ENCODE measurements at places on chromosomes 2 and 18.

DNA sequence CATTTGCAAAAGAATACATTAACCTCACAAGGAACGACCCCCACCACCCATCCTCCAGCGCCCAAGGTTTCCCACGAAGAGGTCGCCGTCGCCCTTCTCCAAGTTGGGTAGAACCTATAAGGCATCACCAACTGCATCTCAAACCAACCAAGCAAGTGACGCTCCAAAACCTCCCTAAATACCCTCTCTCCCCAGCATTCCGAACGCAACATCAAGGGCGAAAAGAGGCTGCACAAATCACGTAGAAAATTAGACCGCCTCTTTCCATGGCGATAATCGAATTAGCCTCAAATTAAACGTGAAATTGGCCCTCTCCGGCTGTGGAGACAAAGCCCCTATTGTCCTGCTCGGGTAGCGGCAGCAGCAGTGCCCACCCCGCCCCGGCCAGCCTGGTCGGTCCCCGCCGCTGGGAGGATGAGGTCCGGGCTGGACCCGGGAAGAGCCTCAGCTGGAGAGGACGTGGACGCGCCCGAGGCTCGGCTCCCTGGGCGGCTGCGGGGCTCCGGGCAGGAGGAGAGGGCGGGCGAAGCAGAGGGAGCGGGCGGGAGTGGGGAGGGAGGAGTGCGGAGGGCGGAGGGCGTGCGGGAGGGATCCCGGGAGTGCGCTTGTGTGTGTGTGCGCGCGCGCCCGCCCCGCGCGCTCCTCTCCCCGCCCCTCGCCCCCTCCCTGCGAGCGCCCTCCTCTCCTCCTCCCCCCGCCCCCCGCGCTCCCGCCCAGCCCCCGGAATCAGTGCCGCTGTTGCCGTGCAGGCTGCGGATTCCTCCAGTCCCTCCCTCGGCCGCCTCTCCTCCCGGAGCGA, at the start of gene SPTBN1:
SPTBN1 (plus strand) TSS at position 765 of the 799 bp plus-strand sequence. CDS start 70,092 bp downstream, outside the sequence.
- DNase-seq, result no peak

DNA sequence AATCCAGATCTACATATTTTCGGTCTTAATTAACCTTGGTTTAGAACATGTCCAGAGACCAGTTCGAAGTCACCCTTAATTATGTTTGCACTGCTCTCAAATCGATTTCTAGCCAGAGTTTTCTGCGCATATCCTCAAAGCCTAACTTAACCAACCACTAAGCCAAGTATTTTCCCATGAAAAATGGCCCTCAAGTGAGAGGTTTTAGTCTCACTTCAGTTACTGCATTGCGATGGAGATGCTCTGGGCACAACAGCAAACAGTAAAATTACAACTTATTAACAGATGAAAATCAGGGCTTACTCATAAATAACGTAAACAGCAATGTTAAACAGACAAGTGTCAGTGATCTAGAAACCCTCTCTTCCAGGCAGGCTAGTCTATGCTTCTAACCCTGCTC, 4.5 kb downstream of the RTN4 start:
- DNase-seq, result no peak

DNA sequence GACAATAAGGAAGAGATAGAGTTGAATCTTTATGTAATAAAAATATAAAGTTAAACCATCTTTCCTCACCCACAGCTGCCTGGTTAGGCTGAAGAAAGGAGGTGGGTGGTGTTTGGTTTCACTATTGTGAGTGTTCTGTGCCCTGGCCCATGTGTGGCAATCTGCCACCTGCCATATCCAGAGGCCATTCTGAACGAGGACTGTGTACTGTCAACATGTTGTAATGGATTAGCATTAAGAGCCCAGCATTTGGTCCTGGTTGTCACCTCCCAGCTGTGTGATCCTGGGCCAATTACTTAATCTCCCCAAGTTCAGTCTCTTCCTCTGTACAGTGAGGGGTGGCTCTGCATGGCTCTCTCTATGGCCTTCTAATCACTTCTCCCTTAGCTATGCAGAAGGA, 118.2 kb upstream of the SEC11C start:
- no peak for DNase-seq

GRCh38 chr2:27697660-27698059, 34.0 kb downstream of the SLC4A1AP start:
- DNase-seq, result no peak

DNA sequence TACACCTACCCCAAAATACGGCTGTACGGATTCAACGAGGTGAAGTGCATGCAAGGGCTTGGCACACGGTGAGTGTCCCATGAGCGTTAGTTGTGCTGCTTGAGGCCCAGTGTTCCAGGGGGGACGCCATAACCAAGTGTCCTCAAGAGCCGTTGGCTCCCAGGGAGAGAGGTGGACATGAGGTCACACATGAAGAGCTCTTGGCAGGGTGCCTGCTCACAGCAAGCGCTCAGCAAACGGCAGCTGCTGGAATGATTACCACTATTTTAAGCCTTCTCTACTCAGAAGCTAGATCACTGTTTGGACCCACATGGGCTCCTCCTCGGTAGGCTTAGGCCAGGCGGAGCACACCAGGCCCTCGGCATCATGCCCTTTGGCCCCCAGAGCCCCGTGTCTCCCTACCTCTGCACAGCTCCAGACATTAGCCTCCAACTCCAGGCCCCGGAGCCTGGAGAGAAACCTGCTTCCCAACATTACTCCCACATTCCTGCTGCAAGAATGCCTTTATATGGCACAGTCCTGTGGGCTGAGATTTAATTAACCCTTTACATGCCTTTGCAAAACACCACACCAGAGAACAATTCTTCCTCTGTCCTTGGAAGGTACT, 68.4 kb upstream of the PPP1CB start:
- no peak for DNase-seq

DNA sequence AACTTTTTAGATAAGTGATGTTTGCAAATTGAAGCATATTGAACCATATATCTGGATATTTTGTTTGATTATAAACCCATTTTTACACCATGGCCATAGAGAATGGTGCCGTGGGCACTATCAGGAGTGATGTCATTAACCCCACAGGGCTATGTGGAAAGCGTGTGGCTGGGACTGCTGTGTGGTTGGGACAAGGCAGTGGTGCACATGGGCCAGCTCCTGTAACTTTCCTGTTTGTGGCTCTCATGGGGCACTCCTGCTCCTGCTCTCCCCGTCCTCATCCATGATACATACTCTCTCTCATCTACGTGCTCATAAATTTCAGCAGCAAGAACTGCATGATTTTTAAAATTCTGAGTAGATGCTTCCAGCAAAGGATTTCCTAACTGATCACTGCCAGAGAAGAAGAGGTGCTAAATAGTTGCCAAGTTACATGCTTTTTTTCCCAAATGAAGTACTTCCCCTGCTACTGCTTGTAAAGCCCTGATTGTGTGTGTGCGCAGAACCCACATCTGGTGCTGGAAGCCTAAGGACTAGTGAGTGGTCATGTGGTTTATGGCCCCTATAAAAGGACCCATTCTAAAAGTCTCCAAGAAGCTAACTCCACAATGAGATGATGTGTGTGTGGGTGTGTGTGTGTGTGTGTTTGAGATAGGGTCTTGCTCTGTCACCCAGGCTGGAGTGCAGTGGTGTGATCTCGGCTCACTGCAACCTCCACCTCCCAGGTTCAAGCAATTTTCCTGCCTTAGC, 240.8 kb downstream of the NEDD4L start:
- DNase-seq, result no peak

- DNase-seq, result no peak
Observed at GRCh38 chr2:150119819-150120218, 367.6 kb downstream of the RND3 start.

DNA sequence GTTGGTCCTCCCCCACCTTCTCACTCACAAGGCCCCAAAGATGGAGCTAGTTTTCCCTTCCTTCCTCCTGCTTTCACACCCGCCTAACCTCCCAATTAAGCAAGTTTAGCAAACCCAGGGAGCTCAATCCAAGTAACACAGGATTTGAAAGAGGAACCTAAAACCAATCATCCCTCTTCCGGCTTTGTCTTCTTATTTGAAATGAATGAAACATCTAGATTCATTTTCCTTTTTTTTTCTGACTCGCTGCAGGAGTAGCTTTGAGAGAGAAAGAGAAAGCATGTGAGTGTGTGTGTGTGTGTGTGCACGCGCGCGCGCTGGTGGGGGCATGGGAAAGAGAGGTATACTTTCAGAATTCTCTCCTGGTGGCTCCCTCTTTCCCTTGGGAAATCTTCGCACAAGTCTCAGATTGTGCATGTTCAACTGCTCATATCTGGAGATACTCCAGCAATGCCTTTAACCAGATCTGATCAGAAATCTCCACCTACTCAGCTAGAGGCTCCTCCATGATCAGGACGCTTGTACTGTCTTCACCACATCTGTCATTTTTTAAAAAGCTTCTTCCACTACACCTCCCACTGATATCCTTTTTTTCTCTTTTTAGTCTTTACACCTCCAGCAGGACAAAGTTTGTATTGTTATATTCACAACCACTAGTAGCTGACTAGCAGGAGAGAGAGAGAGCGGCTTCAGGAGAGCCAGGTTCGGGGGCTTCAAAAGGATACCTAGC, 1.7 kb downstream of the SLC8A1 start:
- DNase-seq, result no peak

DNA sequence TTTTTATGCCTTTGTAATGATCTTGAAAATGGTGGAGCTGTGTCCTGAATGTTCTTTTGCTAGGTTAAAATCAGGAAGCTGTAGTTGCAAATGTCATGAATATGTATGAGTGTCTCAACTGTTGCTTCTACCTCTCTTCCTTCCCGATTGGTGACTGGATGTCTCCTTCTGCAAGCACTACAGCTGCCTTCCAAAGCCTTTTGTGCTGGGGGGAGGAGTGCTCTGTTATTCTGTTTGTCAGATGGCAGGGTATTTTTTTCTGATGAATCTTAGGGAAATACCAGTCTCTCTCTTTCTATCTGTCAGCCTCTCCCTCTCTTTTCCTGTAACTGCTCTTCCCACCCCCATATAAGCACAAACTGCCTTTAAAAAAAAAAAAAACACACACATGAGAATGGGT, 1396.3 kb upstream of the CELF4 start:
- no peak for DNase-seq

DNA sequence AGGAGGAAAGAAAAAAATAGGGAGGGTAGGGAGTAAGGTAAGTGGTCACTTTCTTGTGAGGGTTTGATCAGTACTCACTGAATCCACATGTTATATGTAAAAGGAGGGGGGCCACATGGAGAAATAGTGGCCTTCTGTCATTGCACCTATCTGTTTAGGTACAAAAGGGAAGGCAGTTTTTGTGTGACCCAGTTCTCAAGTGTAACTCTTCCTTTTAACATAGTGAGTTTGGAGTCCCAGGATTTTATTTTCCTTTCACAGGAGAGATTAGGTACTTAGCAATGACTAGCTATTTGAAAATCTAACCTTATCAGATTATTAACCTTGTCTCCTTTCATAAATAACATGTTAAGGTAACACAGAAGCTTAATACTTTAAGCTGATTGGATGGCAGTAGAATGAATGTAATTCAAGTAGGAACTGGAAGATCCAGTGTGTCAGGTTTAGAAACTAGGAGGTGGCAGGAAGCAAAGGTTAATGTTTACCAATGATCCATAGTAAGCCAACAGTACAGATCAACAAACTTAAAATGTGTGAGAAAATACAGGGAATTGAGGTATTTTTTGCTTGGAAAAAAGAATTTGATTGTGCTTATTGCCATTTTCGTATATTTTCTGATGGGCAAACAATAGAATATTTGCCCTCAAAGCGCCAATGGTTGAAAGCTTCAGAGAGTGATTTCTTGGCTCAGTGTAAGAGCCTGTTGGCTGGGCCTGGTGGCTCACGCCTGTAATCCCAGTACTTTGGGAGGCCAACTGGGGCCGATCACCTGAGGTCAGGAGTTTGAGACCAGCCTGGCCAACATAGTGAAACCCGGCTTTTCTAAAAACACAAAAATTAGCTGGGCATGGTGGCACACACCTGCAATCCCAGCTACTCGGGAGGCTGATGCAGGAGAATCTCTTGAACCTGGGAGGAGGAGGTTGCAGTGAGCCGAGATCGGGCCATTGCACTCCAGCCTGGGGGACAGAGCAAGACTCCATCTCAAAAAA, 11.3 kb downstream of the HNMT start:
- no peak for DNase-seq

DNA sequence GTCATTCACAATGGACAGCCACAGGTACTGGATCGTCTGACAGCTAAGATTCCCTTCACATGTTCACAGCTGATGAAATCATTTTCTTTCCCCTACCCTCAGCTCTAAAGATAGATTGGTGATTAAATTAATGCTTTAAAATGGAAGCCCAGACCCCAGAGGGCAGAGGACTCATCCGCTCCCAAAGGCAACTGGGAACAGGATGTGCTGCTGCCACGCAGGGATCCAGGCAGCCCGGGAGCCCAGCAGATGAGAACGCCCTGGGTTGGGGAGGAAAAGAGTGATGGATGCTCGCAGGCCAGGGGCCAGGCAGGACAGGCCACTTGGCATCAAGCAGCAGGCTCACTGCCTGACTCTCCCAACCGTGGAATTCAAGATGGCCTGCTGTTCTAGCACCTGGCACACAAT, 41.3 kb downstream of the HDHD2 start:
- no peak for DNase-seq

- DNase-seq, result no peak
Observed at GRCh38 chr2:219912491-219912921, 285.1 kb downstream of the SLC4A3 start.

- no peak for DNase-seq
Observed at GRCh38 chr2:152449578-152449977, 114.6 kb downstream of the FMNL2 start.

GRCh38 chr18:61551586-61551985, 218.4 kb downstream of the CDH20 start:
- DNase-seq, result no peak

DNA sequence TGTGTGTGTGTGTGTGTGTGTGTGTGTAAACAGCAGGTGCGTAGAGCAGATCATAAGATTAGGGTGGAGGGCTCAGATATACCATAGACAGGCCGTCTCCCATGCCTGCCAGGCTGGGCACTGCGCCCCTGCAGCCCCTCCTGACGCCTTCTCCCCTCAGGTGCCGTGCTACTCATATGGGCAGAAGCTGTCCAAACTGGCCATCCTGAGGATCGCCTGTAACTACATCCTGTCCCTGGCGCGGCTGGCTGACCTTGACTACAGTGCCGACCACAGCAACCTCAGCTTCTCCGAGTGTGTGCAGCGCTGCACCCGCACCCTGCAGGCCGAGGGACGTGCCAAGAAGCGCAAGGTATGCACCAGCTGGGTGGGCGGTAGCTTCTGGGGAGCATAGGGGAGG, 10.0 kb downstream of the ATOH8 start:
- DNase-seq, result no peak

DNA sequence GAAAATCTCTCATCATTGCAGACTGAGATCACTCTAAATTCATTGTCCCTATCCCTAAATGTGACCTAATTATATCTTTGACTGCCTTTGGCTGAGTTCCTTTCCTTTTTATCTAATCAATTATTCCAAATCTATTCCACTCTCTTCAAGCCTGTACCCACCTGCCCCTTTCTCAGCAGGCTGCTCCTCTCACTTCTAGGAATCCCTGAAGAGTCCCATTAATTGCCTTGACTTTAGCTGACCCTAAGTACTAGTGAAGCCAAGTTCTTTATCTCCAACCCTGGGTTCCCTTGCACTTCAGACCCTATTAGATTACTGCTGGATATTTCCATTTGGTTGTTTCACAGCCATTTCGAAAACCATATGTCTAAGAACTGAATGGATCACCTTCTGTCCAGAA, 102.8 kb downstream of the GREB1L start:
- DNase-seq, result no peak
